Activated CD4-positive, alpha-beta T cell treated with anti-CD3 and anti-CD28 coated beads, Interleukin-10, Interleukin-2, amounts not matched to agents 100 ng/mL and 50 ng/mL, durations not matched to agents 16 hours and 8 hours (primary cell): ENCODE measurements at places on chromosomes 4 and X.

- DNase-seq, result peak; percentile 1
Measured at GRCh38 chrX:21708116-21708515, 49.8 kb downstream of the SMPX start.

- peak; percentile 20 for DNase-seq
Measured at GRCh38 chr4:147651563-147651962, 32.4 kb downstream of the PRMT9 start.

- DNase-seq, result no peak
Measured at GRCh38 chrX:51803833-51804232, 60.6 kb downstream of the GSPT2 start.

- no peak for DNase-seq
Measured at GRCh38 chr4:23866450-23867075, 23.3 kb downstream of the PPARGC1A start.

DNA sequence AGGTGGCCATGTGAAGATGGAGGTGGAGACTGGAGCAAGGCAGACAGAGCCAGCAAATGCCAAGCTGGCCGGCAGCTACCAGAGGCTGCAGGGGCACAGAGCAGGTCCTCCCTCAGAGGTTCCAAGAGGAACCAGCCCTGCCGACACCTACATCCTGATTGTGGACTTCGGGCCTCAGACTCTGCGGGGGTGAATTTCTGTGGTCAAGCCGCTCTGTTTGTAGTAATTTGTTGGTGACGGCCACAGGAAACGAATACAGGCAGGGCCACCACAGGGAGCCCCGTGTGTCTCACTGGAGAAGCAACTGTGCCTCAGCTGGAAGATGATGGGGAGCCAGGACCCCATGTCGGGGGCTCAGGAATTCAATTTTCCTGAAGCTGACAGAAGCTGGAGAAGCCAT is 28.3 kb downstream of the ZFYVE28 start:
- no peak for DNase-seq

DNA sequence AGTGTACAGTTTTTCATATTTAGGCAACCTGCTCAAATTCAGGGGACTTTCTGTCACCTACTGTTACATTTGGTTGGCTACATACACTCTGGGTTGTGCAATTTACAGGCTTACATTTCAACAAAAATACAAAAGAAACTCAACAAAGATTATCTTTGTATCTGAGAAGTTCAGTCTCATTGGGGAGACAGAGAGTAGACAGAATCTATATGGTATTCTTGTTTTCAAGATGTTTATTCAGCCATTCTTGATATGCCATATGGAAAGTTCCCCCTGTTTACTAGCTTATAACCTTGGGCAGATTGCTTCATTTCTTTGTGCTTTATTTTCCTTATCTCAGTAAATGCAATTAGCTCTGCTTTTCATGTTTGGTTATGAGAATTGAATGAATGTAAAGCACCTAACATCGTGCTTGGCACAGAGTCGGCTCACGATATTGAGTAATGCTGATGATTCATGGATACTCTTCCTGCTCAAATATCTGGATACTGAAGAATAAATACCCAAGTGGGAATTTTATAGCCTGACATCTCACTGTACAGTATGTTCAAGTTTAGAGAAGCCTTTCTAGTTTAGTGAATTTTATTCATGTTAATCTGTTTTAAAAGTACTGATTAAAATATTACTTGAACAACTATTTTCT is 96.5 kb upstream of the PACRGL start:
- DNase-seq, result no peak

DNA sequence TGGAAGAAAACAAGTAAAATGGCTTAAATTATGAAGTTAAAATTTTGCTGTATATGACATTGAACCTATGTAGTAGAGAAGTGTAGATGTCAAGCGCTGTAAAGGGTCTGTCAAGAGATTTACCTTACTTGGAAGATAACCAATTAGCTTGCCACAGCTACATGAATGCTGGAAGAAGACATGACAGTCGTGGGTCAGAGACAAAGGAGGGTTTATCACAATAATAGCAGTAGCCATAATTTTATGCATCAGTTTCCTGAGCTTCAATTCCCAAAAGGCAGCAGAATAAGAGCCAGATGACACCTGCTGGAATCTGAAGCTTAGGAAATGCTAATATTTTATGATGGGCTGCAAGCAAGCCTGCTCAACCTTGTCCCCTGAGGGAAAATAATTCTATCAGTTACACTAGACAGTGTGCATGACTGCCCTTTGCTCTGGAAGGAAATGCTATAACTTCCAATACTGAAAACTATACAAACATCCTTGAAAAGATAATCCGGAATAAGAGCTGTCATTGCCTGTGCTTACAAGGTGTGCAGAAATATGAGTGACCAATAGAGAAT is 292.9 kb downstream of the PRDM5 start:
- DNase-seq, result no peak

GRCh38 chr4:62474802-62475201 is 1274.7 kb downstream of the ADGRL3 start:
- no peak for DNase-seq
